Stimulated activated CD4-positive, alpha-beta T cell treated with anti-CD3 and anti-CD28 coated beads, Interleukin-12 subunit alpha, Interleukin-12 subunit beta, amount 100 ng/mL, for 48 hours (primary cell): ENCODE measurements at places on chromosomes 3 and 15.
A peak's percentile ranks its signal among the peaks of the same experiment; 100 is the strongest.

DNA sequence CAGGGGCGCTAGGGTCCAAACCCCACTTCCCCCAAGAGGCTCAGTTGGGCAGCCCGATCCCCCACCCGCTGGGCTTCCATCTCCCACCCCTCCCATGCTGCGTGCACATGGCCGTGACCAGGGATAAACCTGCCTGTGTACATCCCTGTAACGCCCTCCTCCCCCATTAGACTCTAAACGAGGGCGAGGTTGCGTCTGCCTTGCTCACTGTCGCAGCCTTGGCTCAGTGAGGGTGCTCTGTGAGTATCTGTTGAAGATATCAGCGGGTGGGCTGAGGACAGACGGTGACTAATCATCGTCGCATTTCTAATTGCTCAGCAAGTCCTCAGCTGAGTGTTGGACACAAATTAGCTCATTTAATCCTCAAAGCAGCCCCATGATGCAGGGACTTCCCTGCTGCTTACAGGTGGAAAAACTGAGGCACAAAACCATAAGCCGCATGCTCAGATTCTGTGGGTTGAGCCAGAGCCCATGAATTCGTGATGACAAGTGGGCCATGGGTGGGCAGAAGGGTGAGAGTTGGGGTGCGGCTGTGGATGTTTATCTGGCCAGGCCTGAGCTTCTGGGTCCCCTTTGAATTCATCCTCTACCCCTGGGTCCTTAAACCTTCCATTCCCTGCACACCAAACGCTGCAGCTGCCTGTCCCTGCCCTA is 26.0 kb downstream of the FBLN2 start:
- DNase-seq: peak; percentile 9

- no peak for DNase-seq
Measured at GRCh38 chr3:194342861-194343560, 8.1 kb downstream of the CPN2 start.

GRCh38 chr3:17292556-17292955 is 407.8 kb downstream of the PLCL2 start:
- no peak for DNase-seq

DNA sequence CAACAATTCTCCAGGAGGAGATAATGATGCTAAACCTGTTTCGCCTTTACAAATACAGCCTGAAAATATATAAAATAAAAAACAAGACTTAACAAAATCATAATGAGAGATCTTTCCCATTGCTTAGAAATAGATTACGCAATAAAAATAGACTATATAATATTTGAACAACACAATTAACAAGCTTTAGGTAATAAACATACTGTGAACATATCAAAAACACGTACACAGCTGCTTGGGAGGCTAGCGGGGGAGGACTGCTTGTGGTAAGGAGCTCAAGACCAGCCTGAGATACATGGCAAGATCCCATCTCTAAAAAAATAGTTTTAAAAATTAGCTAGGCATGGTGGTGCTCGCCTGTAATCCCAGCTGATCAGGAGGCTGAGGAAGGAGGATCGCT is 8.7 kb downstream of the NSMCE3 start:
- DNase-seq: no peak

DNA sequence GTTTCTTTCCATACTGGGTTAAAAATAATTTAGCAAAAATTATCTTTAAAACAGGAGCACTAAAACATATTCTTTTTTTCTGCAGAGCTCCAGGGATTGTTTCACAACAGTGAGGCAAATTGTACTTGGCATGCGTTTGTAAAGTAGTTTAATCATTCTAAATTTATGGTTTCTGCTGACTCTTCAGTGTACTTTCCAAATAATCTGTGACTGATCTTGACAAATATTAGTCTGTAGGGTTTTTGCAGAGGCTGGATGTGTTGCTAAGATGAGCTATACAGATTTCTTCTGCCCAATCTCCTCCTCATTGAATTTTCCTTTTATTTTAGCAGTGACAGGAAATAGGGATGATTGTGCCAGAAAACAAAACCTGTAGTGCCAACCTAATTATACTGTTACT is 328.0 kb upstream of the MANF start:
- DNase-seq: no peak

DNA sequence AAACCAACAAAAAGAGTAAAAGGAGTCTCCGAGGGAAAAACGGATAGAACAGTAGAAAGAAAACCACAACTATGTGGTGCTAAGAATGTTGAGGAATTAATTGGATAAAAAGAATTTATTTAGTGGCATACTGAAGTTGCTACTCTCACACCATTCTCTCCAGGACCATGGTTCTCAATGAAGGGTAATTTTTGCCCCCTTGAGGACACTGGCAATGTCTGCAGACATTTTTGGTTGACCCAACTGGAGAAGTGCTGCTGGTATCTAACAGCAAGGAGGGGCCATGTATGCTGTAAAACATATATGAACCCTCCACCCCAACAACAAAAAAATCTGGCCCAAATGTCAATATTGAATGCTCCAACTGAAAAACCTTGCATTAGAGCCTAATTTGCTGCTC is 85.9 kb upstream of the CSPG5 start:
- no peak for DNase-seq

- DNase-seq: no peak
Measured at GRCh38 chr15:77476995-77477394, 56.3 kb downstream of the HMG20A start.

GRCh38 chr15:74040109-74040850 is 42.1 kb downstream of the GOLGA6A start:
- DNase-seq: no peak
